Naive thymus-derived CD8-positive, alpha-beta T cell (primary cell): ENCODE measurements at places on chromosomes 1 and 21.
A peak's percentile ranks its signal among the peaks of the same experiment; 100 is the strongest.

DNA sequence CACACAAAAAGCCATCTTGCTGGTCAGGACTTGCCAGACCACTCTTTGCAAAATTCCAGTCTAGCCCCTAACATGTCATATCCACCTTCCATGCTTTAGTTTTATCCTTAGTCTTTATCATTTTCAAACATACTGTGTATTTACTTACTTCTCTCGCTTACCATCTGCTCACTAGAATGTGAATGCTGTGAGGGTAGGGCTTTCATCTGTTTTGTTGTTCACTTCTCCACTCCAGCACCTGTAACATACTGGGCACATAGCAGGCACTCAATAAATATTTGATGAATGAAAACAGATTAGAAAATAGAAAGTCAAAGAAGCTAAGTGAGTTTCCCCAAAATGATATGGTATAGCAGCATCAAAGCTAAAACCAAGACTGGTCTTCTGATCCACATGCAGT lies 79.9 kb downstream of the OLFML2B start:
- no peak for DNase-seq

DNA sequence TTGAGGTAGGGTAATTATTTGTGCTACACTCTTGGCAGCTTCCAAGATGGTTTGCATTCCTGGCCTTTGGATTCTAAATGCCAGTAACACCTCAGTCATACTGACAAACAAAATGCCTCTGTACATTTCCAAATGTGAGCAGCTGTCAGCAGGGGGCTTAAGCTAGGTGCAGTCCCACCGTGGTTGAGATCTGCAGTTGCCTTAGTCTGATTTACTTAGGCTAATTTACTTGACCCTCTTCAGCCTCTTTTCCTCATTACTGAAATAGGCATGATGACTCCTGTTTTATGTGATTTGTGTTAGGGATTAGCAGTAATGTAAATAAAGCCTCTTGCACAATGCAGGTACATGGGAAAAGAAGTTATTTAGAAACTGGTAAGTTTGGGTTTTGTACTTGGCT lies 13.5 kb upstream of the SPATA1 start:
- DNase-seq: no peak

GRCh38 chr1:223256034-223256433 lies 107.9 kb downstream of the SUSD4 start:
- no peak for DNase-seq

- no peak for DNase-seq
Measured at GRCh38 chr21:32816261-32816660, 44.7 kb upstream of the PAXBP1 start.

DNA sequence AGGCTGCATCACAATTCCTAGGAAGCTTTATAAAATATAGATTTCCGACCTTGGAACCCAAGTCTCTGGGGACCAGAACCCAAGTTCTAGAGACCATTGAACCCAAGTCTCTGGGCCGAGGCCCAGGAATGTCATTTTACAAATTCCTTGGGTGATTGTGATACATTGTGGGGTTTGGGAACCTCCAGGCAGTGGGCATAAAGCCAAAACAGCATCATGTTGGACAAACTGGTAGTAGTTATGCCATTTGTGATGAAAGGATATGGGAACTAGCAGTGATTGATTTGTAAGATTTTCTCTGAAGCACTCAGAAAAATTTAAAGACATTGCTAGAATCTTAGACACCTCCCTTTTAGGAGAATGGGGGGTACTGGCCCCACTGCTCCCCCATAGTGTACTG lies 160.2 kb downstream of the HIVEP3 start:
- DNase-seq: no peak

- no peak for DNase-seq
Measured at GRCh38 chr1:232904566-232904965, 45.8 kb upstream of the NTPCR start.

DNA sequence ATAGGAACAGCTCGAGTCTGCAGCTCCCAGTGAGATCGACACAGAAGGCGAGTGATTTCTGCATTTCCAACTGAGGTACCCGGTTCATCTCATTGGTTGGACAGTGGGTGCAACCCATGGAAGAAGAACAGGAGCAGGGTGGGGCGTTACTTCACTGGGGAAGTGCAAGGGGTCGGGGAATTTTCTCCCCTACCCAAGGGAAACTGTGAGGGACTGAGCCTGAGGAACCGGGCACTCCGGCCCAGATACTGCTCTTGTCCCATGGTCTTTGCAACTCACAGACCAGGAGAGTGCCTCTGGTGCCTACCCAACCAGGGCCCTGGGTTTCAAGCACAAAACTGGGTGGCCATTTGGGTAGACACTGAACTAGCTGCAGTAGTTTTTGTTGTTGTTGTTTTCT lies 307.1 kb downstream of the AMY1C start:
- DNase-seq: no peak

GRCh38 chr1:154460695-154461260 lies 41.2 kb upstream of the TDRD10 start:
- DNase-seq: no peak

DNA sequence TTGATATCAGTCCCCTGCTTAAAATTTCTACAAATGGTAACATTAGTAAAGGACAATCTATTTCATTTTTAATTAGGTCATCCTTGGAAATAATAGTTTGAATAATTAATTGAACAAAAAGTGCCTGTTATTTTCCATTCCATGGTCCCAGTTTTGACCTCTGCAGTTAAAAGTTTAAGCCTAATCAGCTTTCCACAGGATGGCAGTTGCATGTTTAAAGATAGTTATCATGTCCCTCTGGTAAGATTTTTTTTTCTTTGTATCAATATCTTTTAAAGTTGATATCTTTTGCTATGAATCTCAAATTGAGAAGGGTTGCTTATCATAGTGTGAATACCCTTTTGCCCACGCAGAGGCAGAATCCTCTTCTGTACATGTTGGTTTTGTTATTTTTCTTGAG lies 90.4 kb downstream of the HS2ST1 start:
- no peak for DNase-seq

- no peak for DNase-seq
Measured at GRCh38 chr1:18175530-18176377, 68.2 kb downstream of the IGSF21 start.

GRCh38 chr1:237038211-237038610 lies 3.8 kb upstream of the RYR2 start:
- no peak for DNase-seq

DNA sequence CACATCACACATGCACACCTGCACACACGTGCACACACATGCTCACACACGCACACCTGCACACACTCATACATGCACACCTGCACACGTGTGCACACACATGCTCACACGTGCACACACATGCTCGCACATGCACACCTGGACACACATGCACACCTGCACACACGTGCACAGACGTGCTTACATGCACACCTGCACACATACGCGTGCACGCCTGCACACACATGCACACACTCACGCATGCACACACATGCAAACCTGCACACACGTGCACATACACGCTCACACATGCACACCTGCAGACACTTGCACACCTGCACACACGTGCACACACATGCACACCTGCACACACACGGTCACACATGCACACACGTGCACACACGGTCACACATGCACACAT lies 32.6 kb downstream of the CFAP74 start:
- no peak for DNase-seq

DNA sequence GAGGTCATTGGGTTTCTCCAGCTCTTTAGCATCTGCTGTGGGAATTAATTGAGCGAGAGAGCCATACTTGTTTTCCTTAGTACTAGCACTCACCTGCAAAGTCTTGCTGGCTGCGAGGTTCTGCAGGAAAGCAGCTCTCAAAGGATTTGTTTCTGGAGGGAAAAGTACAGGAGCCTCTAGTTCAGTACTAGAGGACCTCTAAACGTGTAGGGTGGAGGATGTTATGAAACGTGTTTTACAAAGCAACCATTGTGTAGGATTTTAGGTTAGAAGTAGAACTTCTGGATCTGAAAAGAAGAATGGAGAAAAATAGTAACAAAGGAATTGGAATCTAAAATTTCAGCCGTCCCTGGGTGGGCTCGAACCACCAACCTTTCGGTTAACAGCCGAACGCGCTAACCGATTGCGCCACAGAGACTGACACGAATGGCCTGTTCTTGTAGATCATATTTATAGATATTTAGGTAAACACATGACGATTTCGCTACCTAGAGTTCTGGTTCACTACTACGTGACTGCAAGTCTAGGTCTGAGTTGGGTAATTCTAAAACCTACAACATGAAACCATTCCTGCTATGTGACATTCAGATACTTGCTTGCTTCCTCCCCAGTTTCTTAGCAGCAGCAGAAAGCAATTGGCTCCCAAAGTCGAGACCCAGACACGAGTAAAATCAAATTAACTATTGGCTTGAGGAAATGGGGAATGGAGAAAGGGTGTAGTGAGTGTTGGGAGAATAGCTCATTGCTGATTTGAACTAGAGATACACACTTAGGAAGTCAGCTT lies 60.2 kb upstream of the CFAP126 start:
- DNase-seq: peak; percentile 44

- no peak for DNase-seq
Measured at GRCh38 chr1:179921981-179922872, 32.4 kb upstream of the CEP350 start.

GRCh38 chr21:43369124-43369523 lies 57.8 kb downstream of the SIK1 start:
- DNase-seq: no peak

DNA sequence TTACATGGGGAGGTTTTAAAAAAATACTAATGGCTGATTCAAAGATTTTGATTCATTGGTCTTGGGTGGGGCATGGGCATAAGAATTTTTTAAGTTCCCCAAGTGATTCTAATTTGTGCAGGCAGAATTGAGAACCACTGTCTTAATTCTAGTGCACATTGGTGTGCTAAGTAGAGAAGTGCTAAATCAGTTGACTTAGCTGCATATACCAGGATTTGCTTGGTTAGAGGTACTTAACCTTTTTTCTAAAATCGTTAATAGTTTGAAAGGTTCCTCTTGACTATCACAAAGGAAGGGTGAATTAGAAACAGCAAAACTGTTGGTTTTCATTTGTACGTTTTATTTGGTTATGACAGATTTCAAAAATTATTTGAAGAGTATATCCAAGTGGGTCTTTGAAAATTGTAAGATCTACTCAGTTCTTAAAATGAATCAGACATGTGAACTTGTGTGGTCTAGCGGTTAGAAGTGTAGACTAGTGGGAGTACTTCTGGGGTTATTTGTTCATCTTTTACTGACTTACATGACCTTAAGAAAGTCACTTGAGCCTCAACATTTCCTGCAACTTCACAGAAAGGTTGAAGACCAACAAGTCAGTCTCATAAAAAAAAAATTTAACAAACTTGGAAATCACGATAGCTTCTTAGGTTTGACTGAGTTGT lies 66.7 kb downstream of the RPAP2 start:
- no peak for DNase-seq

GRCh38 chr21:24903994-24904635 lies 703.2 kb downstream of the MRPL39 start:
- no peak for DNase-seq

GRCh38 chr1:211737115-211738035 lies 62.0 kb upstream of the NEK2 start:
- DNase-seq: no peak

GRCh38 chr1:209800984-209801834 lies 4.7 kb downstream of the IRF6 start:
- DNase-seq: no peak

- peak; percentile 29 for DNase-seq
Measured at GRCh38 chr21:36980280-36981048, 14.0 kb upstream of the HLCS start.

GRCh38 chr1:198756470-198756869 lies 117.6 kb downstream of the PTPRC start:
- no peak for DNase-seq

GRCh38 chr1:230464671-230465070 lies 38.5 kb upstream of the PGBD5 start:
- no peak for DNase-seq

- peak; percentile 13 for DNase-seq
Measured at GRCh38 chr1:231628207-231628876, 1.8 kb downstream of the DISC1 start.

GRCh38 chr1:14689996-14690615 lies 91.6 kb downstream of the KAZN start:
- DNase-seq: no peak

- no peak for DNase-seq
Measured at GRCh38 chr1:179870870-179871269, 6.7 kb downstream of the TOR1AIP2 start.

- DNase-seq: no peak
Measured at GRCh38 chr1:159408862-159409400, 23.1 kb upstream of the OR10J4 start.

DNA sequence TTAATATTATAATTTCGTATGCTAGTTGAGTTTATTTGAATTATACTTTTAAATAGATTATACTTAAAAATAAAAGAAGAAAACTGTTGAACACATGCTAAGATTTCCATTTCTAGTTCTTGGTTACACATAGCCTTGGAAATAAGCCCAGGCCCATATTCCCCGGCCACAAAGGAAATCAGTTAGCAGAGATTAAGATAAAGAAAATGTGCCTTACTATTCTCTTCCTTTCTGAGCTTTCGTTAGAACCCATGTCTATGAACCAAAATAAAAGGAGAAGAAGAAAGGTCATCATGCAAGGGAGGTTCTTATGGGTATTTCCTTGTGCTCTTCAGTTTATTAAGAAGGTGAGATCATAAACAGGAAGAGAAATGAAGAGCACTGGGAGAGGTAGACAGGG lies 32.3 kb upstream of the CRP start:
- DNase-seq: no peak

GRCh38 chr1:78691995-78692747 lies 42.5 kb downstream of the IFI44 start:
- no peak for DNase-seq

- no peak for DNase-seq
Measured at GRCh38 chr21:14273736-14274538, 58.0 kb downstream of the RBM11 start.

DNA sequence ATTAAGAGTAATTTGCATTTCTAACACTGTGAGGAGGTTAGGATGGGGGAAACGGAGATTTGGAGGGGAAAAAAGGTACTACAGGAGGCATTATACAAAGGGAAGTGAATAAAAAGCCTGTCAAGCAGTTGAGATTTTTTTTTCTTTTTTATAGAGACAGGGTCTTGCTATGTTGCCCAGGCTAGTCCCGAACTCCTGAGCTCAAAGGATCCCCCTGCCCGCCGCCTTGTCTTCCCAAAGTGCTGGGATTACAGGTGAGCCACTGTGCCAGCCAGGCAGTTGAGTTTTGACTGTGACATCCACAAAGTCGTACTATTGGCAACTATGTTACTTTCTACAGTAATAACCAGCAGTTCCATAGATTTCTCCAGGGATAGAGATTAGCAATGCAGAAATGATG lies 2.6 kb downstream of the CLCC1 start:
- no peak for DNase-seq

DNA sequence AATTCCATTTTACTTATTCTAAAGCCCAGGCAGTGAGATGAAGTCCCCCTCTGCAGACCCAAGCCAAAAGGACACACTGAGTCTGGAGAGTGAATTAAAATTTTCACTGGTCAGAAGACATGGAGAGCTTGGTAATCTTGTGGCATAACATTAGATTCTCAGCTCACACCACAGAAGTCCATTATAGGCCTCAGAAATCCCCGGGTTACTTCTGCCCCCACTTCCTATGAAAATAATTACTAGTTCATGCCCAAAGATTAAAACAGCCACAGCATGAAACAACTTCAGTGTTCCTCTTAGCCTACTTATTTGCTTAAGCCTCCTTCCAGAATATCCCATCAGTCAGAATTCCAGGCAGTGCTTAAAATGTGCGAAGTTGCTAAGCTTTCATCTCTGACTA lies 123.3 kb downstream of the ZC3H11B start:
- DNase-seq: no peak
